DMS153 (cell line): ENCODE measurements at places on chromosomes 12 and 14.

DNA sequence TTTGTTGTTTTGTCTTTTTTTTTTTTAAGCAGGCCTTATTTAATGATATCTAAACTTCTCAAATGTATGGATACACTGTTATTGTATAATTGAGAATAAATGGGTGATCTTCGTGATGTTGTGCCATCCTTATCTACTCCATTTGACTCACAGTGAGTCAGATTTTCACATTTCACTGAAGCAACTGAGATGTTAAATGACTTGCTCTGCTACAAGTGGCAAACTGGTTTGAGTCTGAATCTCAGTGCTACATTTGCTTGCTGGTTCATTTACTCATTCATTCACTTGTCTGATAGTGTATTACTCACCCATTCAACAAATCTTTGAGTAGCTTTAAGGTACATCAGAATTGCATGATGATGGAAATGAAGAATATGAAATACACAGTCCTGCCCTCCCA is 2.6 kb downstream of the KIAA0586 start:
- DNase-seq = no peak

GRCh38 chr12:109378569-109378968 is 30.9 kb downstream of the MYO1H start:
- DNase-seq = no peak

DNA sequence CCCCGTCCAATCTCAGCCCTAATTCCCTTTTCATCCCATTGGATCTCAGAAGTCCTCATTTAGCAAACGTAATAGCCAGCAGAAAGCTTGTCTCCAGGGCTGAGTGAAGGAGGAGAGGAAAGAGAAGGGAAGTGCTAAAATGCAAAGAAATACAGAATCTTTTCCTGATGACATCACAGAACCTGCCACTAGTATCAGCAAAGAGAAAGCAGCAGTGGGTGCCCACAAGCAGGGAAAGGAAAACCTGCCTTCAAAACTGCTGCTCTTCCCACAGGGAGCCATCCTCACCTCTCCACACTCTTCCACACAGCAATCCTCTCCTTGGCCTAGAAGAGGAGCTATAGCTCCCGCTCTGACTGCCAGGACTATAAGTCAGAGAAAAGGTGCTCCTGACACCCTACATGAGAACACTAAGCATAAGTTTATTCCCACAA is 11.3 kb downstream of the MED13L start:
- no peak for DNase-seq

- DNase-seq = no peak
Observed at GRCh38 chr14:62304257-62304656, 542.0 kb downstream of the SNAPC1 start.

GRCh38 chr12:68611094-68611805 is 551 bp downstream of the RAP1B start:
- no peak for DNase-seq

GRCh38 chr14:100577986-100578431 is 9.2 kb downstream of the BEGAIN start:
- no peak for DNase-seq

DNA sequence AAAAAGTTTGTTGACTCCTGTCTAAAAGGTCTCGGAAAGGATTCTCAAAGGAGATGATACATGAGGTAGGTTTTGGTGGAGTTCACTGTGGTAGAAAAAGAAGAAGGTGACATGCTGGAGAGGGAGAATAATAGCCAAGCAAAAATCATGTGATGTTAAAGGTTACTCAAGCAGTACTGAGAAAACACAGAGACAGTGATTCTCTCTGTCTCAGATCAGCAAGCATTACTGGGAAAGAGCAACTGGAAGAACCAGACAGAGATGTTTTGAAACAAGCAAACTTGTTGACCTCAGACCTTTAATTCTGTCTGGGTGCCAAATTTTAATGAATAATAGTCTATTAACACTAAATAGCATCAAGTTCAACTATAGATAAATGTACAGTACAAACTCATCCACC is 183.5 kb upstream of the PLEKHG7 start:
- no peak for DNase-seq
